Left colon (tissue), 2 donors: ENCODE measurements at places on chromosomes 1 and 21. TPM values are rescaled to one million over a fixed set of nuclear protein-coding genes. Genes with fewer than 3 reads are reported as not detected.

Gene CD164L2
- total RNA-seq = 0.47 TPM

Gene ZNF683
- not detected for total RNA-seq

Gene SPATA21
- total RNA-seq = not detected

Gene RGS1
- total RNA-seq = 11.0 TPM

Gene SMCP
- total RNA-seq = not detected

Gene CHIT1
- total RNA-seq = not detected

Gene S100A11
- total RNA-seq = 115 TPM

Gene C1QA
- total RNA-seq = 22.8 TPM

Gene DDR2
- total RNA-seq = 18.7 TPM

Gene GPR25
- 0.64 TPM for total RNA-seq

Gene TNNT2
- total RNA-seq = 0.31 TPM

Gene HRNR
- total RNA-seq = not detected

Gene RHOU
- total RNA-seq = 52.0 TPM

Gene TAS1R2
- not detected for total RNA-seq

- DNase-seq = no peak
Measured at GRCh38 chr1:158961178-158961577, 29.8 kb downstream of the PYHIN1 start.

DNA sequence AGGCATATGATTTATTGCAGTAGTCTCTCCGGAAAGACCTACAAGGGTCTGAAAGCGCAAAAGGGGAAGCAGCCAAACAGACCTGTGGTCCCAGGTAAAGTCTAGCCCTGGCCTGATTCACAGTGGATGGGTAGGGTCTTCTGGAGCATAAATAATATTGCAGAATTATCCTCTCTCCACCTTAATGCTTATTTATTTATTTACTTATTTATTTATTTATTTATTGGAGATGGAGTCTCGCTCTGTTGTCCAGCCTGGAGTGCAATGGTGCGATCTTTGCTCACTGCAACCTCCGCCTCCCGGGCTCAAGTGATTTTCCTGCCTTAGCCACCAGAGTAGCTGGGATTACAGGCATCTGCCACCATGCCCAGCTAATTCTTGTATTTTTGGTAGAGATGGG lies 11.8 kb upstream of the KLHDC8A start:
- DNase-seq = no peak

GRCh38 chr1:211155040-211155439 lies 21.1 kb upstream of the KCNH1 start:
- DNase-seq = no peak

GRCh38 chr1:53398091-53398490 lies 61.1 kb upstream of the DMRTB1 start:
- no peak for DNase-seq

GRCh38 chr1:169834869-169835268 lies 40.2 kb upstream of the METTL18 start:
- no peak for DNase-seq

- no peak for DNase-seq
Measured at GRCh38 chr1:40646315-40646714, 19.2 kb downstream of the RIMS3 start.

DNA sequence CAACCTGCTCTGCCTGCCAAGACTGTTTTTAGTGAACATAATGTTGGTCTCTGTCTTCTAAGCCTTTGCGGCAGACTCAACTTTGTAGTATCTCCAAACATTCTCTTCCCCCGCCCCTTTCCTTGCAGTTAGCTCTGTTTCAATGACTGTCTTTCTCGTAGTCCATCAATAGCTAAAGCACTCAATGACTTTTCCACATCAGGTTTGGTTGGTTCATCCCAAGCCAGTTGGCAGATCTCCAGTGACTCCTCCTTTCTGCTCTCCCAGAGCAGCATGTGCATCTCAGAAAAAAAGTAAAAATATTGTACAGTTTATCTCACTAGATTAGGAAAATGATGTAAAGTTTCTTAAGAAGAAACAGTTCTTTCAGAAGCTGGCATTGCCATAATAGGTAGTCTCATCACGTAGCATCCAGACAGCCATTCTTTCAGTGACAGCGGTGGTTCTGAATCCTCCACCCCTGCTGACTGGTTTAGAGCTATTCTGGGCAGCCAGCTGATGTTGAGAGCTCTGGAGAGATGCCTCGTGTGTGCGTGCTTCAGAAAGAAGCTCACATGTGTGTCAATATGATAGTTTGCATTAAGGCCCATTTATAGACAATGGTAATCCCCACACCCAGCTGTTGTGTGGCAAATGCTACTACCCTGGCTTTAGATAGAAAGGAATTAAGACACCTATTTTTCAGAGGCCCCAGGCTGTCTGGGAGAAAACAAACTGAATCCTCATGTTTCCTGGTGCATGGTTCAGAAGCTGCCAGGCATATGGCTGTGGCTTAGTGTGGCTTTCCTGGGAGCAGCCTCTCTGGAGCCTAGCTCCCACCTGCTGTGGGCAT lies 53.2 kb downstream of the CNN3 start:
- no peak for DNase-seq

DNA sequence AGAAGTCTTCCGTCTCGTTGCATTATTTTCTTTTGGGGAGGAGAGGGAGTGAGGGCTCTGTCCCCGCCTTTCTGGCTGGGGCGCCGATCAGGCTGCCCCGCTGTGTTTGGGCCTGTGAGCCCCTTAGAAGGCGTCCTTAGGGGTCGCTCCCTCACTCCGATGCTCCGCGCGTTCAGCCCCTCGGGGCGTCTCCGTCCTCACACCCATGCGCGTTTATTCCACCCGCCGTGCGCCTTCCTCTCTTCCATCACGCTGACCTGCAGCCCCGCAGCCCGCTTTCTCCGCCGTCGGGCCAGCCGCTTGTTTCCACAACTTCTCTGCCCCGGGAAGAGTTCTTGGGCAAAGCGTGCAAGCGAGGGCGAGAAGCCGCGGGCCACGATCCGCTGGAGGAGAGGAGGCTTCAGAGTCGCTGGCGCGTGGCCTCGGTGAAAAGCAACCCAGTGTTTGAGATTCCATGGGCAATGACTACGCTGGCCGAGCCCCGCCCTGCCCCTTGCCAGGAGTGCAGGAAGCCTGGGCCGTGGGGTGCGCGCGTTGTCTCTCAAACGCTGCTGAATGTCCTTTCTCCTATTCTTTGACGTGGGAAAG lies 27.7 kb downstream of the TRIM11 start:
- DNase-seq = no peak

DNA sequence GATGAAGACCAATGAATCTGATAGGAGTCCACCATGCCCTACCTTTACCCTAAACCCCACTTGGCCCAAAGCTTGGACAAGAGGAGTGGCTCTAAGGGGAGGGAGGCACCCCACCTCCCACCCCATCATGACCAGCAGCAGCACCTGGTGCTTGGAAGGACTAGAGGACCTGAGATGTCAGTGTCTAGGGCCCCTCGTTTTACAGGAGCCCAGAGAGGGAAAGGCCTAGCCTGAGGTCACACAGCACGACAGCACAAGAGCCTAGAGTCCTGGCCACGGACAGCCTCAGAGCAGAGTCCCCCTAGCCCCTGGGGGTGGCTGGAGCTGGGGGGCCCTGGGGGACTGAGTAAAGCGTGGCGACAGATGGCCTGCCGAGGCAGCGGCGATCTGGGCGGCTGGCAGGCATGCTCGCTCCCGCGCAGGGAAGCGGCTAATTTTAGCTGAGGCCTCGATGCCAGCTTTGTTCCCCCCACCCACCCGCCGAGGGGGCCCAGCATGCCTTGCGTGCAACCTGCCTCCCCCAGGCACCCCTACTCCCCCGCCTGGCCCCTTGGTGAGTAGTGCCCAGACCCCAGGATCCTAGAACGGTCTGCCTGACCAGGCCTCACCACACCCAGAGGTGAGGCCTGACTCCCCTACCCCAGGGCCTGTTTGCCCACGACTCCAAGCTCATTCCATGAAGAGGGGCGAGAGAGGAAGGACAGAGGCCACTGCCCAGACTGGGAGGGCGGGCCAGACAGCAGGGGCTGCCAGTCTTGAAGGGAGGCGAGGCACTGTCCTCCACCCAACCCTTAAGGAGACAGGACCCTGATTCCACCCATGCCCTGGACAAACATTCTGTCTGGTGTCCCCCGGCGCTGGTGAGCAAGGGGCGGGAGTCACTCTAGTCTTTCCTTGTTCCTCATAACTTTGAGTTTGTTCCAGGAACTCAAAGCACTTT lies 39.0 kb downstream of the AHDC1 start:
- no peak for DNase-seq

DNA sequence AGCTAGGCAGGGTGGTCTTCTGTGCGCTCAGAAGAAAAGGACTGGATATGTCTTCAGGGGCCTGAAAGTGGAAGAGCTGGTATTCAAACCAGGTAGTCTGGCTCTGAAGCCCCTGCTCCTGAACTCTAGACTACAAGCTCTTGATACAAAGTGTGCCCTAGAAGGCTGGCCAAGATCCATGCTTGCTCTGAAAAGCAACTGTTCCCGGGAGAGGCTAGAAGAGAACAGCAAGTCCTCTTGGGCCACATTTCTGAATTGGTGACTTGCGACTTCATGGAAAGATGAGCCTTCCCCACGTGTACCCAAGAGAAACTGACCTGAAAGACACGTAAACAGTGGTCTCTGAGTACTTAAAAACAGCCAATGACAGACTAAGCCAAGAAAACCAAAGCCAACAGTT lies 123.3 kb upstream of the GRIK3 start:
- no peak for DNase-seq

DNA sequence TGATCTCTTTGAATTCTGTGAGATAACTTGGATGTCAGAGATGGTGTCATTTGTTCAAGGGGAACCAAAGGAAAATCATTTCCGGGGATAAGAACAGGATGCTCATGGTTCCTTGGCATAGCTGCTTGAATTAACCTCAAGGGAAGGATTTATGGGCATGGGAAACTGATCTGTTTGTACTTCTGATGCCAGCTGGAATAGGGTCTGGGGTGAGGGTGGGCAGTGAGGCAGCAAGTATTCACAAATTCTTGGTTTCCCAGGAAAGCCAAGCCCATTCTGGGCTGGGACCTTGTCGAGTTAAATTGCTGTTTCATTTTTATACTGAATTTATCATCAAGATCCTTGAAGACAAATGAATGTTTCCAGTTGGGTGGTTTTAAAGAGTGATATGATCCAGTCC lies 14.1 kb downstream of the INTS3 start:
- no peak for DNase-seq

- DNase-seq = no peak
Measured at GRCh38 chr1:56390232-56390867, 189.0 kb downstream of the PLPP3 start.

DNA sequence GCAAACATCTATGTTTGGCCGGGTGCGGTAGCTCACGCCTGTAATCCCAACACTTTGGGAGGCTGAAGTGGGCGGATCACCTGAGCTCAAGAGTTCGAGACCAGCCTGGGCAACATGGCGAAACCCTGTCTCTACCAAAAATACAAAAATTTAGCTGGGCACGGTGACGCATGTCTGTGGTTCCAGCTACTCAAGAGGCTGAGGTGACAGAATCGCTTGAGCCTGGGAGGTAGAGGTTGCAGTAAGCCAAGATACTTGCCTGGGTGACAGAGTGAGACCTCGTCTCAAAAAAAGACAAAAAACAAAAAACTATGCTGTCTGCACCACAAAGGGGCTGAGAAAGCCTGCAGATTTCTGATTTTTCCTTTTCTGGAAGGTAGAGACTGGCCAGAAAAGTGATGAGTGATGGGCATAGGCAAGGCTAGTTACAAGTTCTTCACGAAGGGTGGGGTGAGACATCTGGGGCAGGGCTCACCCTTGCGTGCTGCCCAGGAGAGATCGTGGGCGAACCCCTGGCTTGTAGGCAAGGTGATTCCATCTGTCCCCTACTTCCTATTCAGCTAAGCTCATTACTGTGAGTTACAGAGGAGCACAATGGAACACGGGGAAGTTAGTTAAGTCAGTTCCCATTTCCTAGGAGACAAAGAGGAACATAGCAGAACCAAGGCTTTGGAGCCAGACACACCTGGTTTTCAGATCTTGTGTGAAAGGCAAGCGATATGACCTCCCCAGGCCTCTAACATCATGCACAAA lies 3.2 kb downstream of the SLC2A1 start:
- DNase-seq = no peak

GRCh38 chr1:39294531-39294930 lies 90.0 kb downstream of the MACF1 start:
- no peak for DNase-seq

DNA sequence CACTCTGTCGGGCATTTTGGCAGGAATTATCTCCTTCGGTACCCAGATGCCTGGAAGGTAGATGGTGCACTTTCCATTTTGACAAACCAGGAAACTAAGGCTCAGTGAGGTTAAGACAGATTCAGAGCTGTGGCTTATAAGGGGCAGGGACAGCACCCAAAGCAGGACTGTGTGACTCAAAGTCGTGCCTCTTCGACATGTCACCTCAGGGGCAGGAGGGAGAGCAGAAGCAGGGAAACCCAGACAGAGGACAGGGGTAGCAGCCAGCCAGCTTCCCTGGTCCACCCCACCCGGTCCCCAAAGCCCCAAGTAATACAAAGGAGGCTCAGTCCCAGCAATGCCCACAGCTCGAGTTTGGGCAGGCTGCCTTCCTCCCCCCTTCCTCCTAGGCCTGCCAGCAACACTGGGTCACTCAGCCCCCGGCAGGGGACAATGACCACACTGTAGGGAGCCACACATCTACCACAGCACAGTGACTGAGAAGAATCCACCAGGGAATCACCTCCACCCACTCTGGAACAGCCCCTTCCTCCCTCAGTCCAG lies 2.5 kb downstream of the RHOC start:
- DNase-seq = peak; percentile 35

DNA sequence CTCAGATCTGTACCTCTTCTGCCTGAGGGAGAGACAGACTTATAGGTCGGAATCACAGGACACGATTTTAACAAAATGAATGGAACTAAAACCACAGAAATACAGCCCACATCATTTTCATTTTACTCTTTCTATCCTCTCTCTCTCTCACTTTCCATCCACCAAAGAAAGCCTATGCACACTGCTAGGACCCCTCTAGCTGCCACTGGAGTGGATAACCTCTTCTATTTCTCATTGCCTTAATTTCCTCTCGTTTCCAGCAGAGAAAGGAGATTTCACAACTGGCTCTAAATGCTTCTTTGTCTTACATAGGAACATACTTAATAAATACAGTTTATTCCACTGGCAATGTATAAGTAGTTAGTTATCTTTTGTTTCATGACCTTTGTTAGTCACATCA lies 867.8 kb upstream of the ADGRL4 start:
- no peak for DNase-seq

GRCh38 chr1:89974256-89974655 lies 20.7 kb upstream of the ZNF326 start:
- DNase-seq = no peak

DNA sequence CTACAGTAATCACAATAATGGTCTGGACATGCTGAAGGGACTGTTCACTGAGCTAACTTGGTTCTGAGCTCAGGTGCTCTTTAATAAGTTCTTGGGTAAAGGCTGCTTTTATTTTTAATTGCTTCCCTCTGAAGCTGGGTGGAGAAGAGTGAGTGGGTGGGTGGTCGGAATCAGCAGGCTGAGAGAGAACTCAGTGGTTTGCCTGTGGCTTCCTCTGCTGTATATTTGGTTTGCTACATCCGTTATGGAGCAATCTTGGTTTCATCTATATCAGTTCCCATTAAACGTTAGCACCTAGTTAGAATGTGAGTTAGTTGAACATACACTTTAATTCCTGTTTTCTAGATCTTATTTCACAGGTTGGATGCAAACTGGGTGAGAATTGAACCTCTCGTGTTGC lies 23.3 kb downstream of the CNIH4 start:
- no peak for DNase-seq

- no peak for DNase-seq
Measured at GRCh38 chr1:208065862-208066261, 154.9 kb upstream of the CD34 start.
